ENCODE measurements at places on chromosomes 3 and 15.

DNA sequence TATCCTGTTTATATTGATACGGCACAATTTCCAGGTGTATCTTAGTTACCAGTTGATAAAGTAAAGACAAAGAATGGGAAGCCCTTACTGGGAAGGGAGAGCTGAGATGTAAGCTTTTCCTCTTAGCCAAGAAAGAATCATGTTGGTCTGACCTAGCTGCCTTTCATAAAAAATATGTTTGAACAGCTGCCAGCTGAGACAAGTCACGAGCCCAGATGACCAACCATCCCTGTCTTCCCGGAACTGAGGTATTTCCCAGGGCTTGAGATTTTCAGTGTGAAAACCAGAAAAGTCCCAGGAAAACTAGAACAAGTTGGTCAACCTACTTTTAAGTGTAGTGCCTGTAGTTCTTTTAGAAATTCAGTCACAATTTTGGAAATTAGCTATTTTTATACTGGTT lies 3.6 kb upstream of the MYH15 start:
- DNase-seq: no peak

DNA sequence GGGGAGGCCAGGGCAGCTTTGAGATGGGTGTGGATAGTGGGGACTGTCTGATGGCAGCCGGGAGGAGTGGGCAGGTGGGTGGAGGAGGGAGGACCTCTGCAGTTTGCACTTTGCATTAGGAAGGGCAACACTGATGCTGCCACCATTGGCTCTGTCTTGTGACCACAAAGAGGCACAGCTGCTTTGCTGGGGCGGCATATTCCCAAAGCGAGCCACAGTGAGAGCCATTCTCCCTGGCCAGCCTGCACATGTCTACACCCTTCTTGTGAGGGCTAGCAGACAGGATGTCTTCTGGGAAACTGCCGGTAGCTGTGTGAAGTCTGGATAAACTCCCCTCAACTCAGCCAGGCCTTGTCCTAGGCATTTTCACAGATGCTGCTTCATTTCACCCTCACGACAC lies 38.3 kb downstream of the CCNB2 start:
- DNase-seq: no peak

DNA sequence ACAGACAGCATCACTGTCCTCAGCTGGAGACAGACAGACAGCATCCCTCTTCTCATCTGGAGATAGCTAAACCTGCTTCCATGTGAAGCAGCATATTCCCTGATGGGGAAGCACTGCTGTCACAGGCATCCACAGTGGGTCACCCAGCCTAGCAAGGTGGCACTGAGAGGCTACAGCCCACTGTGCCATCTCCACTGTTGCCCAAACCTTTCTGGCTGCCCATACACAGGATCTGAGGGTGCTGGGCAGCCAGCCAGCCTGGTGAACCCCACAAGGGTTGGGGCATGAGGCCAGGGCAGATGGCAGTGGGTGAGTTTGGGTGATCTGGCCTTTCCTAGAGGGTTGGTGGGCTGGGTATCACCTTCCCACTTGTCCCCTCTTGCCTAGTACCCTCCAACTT lies 11.7 kb downstream of the CHST13 start:
- DNase-seq: no peak

- DNase-seq: no peak
Observed at GRCh38 chr3:155815030-155815545, 9.0 kb upstream of the C3orf33 start.

DNA sequence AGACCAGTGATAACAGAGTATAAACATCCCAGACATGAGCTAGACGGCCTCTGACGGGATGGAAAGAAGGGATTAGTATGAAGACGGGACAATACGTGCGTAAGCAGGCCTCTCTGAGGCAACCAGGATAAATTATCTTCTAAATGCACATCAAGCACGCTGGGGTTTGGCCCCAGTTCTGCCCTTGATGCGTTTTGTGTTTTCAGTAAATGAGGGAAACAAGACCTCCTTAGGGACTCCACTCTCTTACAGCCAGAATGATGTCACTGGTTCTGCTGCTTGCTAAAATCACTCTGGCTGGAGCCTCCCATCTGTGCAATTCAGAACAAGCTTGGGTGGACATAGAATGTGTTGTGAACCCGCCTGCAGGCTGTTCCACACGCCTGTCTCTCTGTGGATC lies 156.0 kb upstream of the MCTP2 start:
- peak; percentile 14 for DNase-seq

- no peak for DNase-seq
Observed at GRCh38 chr3:13703071-13703470, 154.1 kb downstream of the FBLN2 start.

- no peak for DNase-seq
Observed at GRCh38 chr15:57273402-57273801, 102.9 kb upstream of the CGNL1 start.

DNA sequence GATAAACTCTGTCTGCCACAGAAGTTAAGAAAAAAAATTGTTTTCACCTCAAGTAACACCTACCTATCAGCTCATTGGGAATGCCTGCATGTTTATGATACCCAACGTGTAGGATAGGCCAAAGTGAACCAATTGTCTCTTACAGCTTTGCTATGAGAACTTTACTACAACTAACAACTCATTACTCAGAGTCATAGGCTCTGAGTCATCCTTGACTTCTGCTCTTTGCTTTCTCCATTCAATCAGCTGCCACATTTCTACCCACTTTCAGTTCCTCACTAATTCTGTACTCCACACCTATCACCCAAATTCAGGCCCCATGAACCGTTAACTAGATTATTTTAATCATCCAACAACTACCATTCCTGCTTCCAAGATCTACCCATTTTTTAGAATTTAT lies 843.9 kb downstream of the TUSC7 start:
- no peak for DNase-seq

GRCh38 chr3:11091088-11091590 lies 63.2 kb upstream of the HRH1 start:
- DNase-seq: no peak

DNA sequence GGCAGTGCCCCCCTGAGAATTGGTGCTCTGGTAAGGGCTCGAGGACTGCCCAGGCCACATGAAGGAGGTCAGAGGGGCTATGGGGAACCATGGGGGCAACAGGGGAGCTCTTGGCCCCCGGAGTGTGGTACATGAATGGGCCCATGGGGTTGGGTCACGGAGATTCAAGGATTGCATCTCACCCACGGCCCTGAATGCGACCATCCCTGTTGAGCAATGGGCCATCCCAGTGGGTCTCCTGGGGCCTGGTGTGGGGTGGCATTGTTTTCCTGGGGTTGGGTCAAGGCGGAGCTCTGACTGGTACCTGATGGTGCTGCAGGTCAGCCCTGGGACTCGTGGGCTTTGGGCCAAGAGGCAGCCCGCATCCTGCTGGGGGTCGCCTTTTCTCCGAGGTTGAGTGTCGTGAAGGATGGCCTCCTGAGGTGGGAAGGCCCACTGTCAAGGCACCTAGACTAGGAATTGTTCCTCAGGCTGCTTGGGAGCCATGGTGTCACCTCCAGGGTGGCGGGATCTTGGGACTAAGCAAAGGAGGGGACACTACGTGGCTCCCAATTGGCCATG lies 198.3 kb downstream of the UBE3A start:
- DNase-seq: no peak

DNA sequence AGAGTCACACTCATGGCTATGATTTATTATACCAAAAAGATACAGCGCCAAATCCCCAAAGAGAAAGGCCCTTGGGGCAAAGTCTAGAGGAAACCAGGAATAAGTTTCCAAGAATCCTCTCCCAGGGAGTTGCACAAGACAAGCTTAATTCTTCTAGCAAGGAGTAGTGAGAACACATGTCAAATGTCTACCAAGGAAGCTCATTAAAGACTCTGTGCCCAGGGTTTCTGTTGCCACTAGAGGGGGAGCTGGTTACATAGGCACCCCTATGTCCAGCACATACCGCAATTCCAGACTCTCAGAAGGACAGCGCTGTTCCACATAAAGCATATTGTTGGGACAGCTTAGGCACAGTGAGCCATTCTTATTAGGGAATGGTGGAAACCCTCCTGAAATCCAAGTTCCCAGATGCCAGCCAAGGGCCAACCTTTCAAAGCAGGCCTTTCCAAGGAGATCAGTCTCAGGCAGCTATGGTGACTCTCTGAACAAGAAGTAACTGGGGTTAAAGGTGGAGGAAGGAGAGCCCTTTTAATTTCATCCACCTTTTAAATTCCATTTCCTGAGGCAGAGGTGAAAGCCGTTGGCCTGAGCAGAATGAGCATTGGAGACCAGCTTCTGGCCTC lies 194.2 kb downstream of the UACA start:
- DNase-seq: peak; percentile 62

DNA sequence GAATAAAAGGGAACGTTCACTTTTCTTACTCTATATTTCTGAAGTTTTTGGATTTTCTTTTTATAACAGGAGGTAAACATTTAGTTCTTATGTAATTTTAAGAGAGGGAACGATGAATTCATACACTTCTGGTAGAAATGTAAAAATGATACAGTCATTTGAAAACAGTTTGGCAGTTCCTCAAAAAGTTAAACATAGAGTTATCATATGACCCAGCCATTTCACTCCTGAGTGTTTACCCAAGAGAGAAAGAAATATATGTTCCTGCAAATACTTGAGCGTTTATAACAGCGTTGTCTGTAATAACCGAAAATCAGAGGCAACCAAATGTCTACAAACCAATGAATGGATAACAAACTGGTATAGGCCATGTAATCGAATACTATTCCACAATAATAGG lies 20.8 kb upstream of the CCR9 start:
- no peak for DNase-seq

- DNase-seq: no peak
Observed at GRCh38 chr3:69400683-69401082, 14.8 kb upstream of the FRMD4B start.

DNA sequence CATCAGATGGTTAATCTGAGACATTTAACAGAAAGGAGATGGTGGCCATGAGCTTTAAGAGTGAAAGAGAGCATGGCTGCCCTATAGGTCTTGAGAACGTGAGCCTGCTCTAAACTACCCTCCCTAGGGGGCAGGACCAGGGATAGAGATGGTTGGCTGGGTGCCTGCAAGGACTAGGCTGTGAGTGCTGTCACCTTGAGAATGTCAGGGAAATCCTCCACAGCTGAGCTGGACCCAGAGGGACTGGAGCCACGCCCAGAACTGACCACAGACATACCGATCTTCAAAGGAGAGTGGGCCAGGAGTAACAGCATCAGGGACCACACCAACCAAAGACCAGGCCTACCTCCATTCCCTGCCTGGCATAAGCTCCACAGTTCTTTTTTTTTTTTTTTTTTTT lies 53.6 kb upstream of the UBE2E1 start:
- no peak for DNase-seq

- DNase-seq: no peak
Observed at GRCh38 chr3:19907523-19907922, 26.5 kb downstream of the EFHB start.

- no peak for DNase-seq
Observed at GRCh38 chr3:9074079-9074478, 110.8 kb upstream of the RAD18 start.

GRCh38 chr3:56342475-56342874 lies 125.8 kb downstream of the ERC2 start:
- DNase-seq: no peak

- DNase-seq: no peak
Observed at GRCh38 chr3:21234933-21235332, 516.1 kb downstream of the ZNF385D start.

GRCh38 chr15:34334672-34335071 lies 2.9 kb downstream of the SLC12A6 start:
- DNase-seq: no peak

GRCh38 chr15:50181969-50182218 lies at the start of gene SLC27A2:
TSS of gene SLC27A2 (plus strand) at chr15:50182196. CDS start at chr15:50182428, 232 bp downstream.
- no peak for DNase-seq

DNA sequence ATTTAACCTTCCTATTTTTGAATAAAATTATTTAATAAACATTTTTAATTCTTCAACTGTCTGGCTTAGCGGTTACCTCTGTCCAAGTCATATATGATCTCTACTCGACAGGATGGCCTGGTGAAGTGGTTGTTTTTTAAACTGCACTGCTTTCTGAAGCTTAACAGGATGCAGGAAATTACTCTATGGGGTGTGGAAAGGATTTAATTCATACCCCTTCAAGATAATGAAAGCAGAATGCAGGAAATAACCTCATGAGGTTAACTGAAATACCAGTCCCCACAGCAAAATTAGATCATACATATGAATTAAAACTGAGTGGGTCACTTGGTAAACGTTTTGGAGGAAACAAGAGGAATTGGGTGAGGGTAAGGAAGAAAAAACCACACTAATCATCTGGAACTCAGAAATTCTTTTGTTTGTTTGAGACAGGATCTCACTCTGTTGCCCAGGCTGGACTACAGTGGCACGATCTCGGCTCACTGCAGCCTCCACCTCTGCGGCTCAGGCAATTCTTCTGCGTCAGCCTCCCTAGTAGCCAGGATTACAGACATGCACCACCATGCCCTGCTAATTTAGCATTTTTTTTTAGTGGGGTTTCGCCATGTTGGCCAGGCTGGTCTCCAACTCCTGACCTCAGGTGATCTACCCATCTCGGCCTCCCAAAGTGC lies 50.1 kb downstream of the LYSMD4 start:
- DNase-seq: no peak

DNA sequence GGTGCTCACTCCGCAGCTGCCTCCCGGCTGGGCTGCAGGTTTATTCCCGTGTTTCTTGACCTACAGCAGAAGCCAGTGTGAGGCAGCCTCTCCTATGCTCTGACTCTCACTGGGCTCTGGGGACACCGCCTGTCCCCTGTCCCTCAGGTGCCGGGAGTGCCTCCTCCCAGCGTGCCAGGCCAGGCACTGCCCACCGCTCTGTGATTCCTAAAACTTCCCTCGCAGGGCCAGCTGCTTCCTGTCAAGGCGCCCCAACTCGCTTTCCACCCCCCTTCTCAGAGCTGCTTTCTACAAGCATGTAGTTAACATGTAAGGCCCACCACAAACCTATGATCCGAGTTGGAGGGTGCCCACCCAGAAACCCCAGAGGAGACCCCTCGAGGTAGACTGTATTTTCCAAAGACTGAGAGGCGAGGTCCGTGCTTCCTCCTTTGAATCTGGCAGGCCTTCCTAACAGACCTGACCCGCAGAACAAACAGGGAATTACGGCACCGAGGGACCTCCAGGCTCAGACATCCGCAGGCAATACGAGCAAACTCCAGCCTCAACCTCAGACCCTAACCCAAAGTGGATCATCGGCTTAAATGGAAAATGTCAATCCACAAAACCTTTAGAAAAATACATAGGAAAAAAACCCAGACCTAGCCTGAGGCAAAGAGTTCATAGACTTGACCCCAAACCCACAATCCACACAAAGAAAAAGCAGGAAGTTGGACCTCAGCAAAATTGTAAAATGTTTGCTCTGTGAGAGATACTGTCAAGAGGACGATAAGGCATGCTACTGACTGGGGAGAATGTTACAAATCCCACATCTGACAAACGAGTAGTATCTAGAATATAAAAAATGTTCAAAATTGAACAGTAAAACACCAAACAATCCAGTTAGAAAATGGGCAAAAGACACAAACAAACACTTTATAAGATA lies 121.3 kb upstream of the IQSEC1 start:
- no peak for DNase-seq

GRCh38 chr3:39146611-39147591 lies 6.5 kb downstream of the CSRNP1 start:
- DNase-seq: peak; percentile 91

DNA sequence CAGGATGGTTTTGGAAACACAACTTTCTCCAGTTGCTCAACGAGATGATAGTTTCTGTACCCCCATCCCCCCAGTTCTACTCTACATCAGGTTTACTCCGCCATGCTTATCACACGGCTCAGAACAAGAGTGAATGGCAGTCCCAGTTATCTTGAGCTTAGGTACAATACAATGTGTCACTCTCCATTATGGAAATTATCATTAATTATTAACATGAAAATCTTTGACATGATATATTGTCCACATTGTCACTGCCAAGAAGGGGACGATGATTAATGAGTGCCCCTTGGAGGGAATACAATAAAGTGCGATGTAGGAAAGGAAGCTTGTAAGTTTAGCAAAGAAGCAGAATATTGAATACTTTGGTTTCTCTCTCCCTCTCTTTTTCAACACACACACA lies 252.6 kb upstream of the CFAP20DC start:
- DNase-seq: no peak

Measured in AG09319 (cell line).